Stimulated activated CD4-positive, alpha-beta T cell treated with anti-CD3 and anti-CD28 coated beads, Interleukin-15, amount 100 ng/mL, for 48 hours (primary cell): ENCODE measurements at places on chromosomes 1 and 21.

GRCh38 chr1:195604287-195604686 is 1004.0 kb downstream of the KCNT2 start:
- DNase-seq = no peak

GRCh38 chr1:12416101-12416500 is 186.3 kb downstream of the VPS13D start:
- no peak for DNase-seq

GRCh38 chr1:9292361-9293240 is at the start of gene SPSB1:
SPSB1 (plus strand) TSS chr1:9292894; CDS start chr1:9355892, 62,998 bp downstream.
- DNase-seq = peak; percentile 51

GRCh38 chr1:156195853-156196252 is 1.9 kb downstream of the SLC25A44 start:
- no peak for DNase-seq

DNA sequence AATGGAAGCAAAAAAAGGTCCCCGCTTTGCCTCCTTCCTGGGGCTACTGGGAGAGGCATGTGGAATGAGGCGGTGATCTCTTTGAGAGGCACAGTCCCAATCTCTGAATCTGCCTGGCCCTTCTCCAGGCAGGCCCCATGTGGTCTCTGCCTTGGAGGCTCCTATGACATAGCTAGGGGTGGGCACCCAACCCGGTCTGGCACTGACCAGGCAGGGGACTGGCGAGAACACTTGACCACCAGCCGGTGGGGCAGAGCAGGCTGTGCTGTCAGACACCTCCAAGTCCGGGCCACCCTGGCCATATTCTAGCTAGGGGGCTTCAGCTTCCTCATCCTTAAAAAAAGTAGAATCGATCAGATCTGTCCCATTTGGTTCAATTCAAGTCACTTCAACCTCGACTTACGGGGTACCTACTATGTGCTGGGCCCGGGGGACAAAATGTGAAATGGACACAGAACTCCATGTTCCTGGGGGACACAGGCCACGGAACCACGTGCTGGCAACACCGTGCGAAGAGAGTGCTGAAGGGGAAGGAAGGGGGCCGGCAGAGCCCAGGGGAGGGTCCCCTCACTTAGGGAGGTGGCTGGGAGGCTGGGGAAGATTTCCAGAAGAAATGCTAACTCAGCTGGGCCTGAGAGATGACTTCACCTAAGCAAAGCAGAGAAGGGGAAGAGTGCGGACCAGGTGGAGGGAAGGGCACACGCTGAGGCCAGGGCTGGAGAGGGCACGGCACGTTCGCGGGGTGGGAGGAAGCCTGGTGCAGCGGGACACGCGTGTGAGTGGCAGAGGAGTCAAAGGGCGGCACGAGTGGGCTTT is 33.3 kb downstream of the HSPG2 start:
- no peak for DNase-seq

- no peak for DNase-seq
Observed at GRCh38 chr1:211551638-211552460, 27.1 kb downstream of the SLC30A1 start.

- DNase-seq = peak; percentile 0
Observed at GRCh38 chr1:181936269-181936668, 125.2 kb downstream of the ZNF648 start.

DNA sequence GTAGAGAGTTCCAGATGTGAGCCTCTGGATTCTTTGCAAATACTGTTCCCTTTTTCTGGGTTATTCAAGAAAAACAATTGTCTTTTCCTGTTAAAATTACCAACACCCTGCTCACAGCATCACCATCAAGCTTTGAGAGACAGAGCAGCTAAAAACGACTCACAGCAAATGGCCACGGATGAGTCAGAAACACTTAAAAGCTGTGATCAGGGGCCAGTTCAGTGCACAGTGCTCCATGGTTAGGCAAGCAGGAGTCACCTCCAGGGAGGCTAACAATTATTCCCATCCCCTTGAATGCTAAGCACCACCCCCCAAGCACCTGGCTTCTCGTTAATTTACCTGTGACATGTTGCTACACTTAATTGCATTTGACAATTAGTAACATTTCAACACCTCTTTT is 128.4 kb upstream of the CAMK1G start:
- DNase-seq = no peak

- DNase-seq = no peak
Observed at GRCh38 chr1:56819387-56819899, at the start of gene FYB2. FYB2 (minus strand) TSS chr1:56819404; CDS start chr1:56819290, 114 bp downstream.

DNA sequence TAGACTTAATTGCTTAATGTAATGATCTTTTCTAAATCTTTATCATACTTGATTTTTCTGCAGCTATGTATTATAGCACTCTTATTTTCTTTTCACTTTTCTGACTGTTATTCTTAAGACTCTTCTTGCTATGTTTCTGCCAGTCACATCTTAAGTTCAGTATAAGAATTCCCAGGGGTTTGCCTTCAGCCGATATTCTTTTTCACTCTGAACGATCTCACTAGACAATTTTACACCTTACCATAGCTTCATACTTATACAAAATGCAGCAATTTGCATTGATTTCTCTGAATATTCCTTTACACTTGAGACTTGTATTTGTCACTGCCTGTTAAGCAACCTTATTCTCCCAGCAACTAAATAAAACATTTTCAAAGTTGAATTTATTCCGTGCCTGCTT is 242.5 kb upstream of the OLFM3 start:
- no peak for DNase-seq

DNA sequence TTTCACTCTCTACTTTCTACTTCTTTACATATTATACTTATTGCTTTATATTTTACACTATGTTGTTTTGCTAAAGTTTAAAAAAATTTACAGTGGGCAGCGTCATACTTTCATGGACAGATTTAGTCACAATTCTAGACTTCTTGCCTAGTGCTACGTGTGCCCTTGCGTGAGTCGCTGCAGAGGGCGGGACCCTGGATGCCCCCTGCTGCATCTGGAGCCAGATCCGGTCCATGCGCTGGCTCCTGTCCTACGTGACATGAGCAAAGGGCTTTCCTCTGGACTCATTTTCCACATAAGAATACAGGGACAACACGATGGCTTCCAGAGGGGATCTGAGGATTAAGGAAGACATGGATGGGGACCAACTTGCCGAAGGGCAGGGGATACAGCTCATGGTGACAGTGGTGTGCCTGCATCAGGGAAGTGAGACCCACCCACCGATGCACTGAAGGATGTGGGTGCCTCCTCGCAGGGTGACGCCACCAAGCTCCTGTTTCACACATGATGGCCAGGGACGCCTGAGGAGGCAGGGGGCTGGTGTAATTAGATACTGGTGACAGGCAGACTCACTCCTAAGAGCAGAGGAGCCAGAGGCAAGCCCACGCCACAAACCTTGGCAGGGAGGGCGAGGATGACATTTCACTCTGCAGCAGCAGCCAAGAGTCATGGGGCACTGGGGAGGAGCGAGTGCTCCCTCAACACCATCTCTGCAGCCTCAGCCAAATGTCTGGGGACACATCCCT is 86.6 kb downstream of the DMRTB1 start:
- DNase-seq = no peak

- DNase-seq = no peak
Observed at GRCh38 chr1:13600762-13601453, 17.3 kb downstream of the PDPN start.

- DNase-seq = no peak
Observed at GRCh38 chr1:197304638-197305200, 36.7 kb downstream of the CRB1 start.

DNA sequence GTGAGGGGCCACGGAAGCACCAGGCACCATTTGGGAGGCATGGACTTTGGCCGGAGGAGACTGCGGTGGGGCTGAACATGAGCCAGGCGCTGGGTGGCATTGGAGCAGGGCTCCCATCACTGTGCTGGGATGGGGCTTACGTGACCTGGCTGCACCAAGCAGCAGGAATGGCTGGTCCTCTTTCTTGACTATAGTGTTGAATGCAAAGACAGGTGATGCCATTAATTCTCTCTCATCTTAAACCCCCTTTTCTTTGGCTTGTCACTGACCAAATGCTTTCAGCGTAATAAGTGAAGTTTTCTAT is 447.9 kb downstream of the CAMTA1 start:
- no peak for DNase-seq

GRCh38 chr1:9443913-9444445 is 95.3 kb upstream of the SLC25A33 start:
- no peak for DNase-seq

GRCh38 chr1:168396508-168396907 is 115.8 kb downstream of the TBX19 start:
- no peak for DNase-seq

DNA sequence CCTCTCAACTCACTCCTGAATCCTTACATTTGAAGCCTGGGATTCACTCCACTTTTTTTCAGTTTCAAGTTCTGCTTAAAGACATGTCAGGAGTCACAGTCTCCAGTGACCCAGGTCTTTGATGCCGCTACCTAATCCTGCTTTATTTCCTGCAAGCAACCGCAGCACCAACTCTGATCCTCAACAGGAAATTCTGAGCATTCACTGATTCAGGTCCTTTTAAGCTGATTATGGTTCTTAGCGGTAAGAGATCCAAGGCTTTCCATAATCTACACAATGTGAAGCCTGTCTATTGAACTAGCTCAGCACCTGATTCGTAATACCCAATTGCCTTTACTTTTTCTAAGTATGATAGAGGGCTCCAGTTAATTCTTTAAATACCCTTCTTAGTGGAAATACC is 43.7 kb upstream of the PIGC start:
- DNase-seq = no peak

DNA sequence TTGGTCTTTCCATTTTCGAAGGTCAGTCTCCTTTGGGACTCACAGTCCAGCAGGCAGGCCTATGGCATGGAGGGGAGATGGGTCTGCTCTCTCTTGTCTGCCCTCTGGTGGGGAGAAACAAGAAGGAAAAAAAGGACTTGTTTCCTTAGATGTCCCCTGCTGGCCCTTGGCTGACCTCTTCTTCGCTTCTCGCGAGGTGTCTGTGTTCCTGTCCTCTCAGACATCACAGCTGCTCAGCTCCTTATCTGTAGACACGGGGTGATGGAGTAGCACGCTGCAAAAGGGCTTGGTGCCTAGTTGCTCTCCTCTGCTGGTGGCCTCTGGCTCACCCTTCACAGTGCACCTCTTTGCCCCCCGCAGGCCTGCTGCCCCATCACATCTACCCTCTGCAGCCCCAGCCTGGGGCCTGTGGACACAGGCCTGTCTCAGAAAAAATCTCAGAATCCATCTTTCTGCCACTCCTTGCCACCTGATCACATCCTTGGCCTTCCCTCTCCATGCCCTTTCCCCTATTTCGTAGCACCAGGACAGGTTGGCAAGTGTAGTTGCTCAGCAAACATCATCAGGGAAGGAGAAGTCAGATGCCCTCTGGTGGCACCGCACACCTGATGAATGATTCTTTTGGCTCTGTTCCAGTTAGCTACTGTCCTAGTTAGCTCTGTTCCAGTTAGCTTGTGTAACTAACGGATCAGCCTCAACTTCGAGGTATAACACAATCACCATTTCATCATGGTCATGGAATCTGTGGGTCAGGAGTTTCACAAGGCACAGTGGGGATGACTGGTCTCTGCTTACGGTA is 18.7 kb upstream of the AK2 start:
- DNase-seq = peak; percentile 8

GRCh38 chr1:44326024-44326701 is 28.9 kb downstream of the ERI3 start:
- DNase-seq = no peak

DNA sequence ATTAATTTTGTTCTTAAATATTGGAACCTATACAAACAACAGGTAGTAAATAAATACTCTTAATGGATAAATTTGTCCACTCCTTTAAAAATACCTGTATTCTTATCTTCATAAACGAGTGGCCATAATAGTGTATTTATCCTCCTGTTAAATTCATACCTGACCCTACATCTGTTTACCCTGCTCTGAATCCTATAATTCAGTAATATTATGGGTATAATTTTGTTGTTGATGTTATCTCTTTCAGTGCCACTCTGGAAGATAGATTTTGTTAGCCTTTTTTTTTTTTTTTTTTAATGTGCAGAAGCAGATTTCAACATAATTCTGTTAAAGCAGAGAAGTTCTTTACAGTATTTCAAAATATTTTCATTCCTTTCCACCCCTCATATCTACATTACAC is 1337.9 kb downstream of the PLA2G4A start:
- DNase-seq = no peak

GRCh38 chr21:41187537-41188025 is 19.6 kb downstream of the BACE2 start:
- DNase-seq = no peak
